ENCODE measurements at places on chromosomes 16 and 17.

GRCh38 chr16:11507350-11507749 lies 79.4 kb downstream of the LITAF start:
- DNase-seq, result no peak

GRCh38 chr16:72977127-72977526 lies 70.8 kb downstream of the ZFHX3 start:
- DNase-seq, result no peak

DNA sequence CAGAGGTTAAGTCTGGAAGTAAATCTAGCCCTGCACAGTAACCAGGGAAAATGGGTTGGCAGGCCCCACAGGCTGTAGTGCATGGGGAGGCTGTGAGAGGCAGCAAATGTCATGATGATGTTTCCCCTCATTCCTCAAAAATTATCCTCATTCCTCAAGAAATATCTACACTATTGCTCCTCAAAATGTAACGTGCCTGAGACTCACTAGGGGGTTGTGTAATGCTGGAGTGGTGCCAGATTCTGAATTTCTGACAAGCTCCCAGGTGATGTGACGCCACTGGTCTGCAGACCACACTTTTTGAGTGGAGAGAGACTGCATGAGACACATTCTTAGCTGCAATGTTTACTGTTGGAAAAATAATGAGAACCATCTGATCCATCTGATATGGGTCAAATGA lies 1.2 kb upstream of the MPP3 start:
- no peak for DNase-seq

DNA sequence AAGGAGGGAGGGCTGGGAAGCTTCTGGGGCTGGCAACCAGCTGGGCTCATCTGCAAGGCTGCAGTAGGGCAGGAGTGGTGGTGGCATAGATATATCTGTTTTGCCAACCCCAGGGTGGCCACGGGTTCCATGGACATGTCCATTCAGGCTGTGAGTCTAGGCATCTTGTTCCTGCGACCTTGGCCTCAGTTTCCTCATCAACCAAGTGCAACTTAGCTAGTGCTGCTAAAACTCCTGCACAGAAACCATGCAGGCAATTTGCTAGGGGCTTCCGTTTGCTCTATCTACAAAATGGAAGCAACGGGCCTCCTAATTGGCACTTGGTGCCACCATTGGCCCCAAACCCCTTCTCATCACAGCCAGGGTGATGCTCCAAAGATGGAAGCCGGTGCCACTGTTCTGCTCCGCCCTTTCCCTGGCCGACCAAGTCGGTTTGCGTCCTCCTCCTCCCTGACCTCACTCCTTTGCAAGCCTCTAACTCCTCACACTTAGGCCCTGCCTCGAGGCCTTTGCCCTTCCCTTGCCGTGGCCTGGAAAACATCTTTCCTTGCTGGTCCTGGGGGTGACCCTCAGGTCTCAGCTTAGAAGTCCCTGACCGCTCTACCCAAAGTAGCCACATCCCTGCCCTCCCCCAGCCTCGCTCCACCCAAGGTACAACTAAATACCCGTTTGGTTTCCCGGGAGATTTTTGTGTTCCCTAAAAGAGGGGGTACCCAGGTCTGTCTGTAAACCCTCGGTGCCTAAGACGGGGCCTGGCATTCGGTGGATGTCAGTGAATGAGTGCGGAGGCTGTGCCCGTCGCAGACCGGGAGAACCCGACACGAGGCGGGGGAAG lies 1.2 kb downstream of the SREBF1 start:
- no peak for DNase-seq

DNA sequence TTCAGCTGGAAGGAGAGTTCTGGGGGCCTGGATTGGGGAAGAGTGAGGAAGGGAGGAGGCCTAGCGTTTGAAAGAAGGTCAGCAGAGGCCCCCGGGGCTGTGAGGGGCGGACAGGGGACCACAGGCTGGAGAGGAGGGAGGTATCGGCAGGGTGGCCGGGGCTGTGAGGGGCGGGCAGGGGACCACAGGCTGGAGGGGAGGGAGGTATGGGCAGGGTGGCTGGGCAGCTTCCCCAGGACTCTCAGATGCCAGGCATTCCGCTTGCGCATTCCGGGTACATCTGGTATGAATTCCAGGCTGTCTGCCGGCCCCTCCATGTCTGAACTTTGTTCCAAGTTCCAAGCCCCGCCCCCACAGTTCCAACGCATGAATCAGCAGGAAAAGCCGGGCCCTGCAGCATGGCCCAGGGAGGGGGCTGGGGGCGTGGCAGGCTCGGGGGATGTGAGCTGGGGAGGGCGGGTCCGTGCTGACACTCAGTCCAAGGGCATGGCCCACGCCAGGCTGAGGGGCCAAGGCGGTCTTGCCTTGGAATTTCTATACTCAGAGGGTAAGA lies 4.3 kb upstream of the TLCD2 start:
- DNase-seq, result no peak

DNA sequence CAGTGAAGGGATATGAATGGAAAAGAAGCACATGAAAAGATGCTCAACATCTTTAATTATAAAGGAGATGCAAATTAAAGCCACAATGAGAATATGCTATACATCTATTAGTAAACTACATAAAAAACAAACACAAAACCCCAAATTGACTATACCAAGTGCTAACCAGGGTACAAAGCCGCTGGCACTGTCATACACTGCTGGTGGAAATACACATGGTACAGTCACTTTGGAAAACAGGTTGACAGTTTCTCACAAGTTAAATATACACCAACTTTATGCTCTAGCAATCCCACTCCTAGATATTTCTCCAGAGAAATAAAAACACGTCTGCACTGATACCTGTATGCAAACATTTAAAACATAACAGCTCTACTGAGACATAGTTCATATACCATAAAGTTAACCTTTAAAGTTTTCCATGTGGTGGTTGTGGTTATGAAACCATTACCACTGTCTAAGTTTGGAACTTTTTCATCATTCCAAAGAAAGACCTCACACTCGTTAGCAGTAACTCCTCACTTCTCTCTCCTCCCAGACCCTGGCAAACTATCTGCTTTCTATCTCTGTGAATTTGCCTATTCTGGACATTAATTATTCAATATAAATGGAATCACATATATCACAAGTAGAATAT lies 42.7 kb downstream of the ADGRG5 start:
- no peak for DNase-seq

DNA sequence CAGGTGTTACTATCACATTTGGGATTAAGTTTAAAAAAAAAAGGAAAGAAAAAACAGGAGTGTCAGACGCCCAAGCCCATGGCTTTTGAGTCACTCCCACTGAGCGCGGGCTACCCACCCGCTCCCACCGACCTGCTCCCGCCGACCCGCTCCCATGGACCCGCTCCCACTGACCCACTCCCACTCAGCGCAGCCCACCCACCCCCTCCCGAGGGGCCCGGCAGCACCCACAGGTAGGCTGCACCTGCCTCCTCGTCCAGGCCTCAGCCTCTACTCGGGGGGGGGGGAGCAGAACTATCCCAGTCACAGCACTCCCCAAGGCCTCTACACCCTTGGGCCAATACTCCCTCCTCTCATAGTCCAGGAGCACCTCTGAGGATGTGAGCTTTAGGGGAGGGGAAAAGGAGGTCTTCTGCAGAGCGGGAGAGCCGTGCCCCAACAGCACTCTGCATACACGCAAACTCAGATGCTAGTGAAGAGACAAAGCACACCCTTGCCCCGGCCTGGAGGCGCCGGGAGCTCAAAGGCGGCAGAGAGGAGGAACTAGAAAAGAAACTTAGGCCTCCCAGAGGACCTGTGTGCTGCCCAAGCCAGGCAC lies 2.9 kb downstream of the CLUH start:
- DNase-seq, result no peak

DNA sequence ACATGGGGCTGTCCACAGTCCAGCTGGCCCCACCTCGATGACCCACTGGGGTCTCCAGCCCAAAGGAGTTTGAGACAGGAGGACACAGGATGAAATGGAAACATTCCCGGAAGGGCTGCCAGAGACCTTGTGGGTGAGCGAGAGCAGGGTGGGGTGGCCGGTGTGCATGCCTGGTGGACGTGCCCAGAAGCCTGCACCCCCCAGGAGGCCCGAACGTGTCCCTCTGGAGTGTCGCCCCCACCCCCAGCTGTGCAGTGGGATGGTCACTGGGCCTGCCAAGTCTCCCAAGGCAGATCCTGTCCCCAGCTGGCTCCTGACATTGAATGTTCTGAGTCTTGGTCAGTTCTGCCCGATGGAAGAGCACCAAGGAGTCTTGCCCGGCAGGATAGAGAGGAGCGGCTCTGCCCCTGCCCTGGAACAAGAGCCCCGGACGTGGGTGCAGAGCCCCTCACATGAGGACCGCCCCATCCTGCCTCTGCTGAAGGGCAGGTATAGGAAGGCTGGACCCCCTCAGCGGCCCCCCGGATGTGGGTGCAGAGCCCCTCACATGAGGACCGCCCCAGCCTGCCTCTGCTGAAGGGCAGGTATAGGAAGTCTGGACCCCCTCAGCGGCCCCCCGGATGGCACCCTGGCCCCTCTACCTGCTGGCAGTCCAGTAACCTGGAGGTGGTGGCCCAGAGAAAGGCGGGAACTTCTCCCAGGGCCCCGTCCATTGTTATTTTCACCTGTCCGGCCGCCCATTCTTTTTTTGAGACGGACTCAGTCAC lies 3.1 kb upstream of the CAPN15 start:
- no peak for DNase-seq

DNA sequence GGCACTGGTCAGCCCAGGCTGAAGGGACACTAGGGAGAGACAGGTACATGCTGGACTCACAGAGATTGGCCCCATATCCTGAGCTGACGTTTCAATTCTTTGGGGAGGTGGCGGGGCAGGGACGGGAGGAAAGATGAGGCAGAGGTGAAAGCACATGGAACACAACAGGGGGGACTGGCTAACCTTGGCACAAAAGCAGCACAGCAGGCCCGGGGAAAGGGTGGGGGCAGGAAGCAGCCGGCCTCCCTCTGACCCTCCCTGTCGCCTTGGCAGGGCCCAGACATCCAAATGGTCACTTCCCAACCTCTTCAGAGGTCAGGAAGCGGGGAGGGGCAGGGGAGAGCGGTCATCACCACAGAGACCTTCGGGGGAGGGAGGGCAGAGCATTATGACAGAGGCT lies 6.6 kb downstream of the VAT1 start:
- no peak for DNase-seq

DNA sequence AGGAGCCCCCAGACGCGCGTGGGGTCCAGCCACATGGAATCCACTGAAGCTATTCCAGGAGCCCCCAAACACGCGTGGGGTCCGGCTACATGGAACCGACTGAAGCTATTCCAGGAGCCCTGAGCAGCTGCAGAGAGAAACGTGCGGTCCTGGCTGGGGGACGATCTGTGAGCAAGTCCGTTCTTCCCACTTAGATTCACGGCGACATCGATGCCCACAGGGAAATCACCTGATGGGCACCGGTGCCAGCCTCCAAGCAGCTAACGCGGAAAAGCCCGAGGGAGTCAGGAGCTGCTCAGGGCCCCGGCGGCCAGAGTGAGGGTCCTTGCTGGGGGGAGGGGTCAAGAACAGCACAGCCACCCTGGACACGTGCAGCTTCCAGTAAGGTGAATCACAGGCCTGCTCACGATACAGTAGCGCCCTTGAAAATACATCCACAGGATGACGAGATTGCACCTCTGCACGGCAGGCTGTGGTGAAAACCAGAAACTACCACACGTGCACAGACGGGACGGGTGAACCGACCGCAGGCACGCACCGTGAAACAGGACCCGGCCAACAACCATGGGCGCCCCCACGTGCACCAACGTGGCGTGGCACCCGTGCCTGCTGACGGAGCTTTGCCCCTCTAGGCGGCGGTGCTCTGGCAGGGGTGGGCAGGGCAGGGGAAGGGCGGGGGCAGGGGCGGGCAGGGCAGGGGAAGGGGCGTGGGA lies 77.7 kb upstream of the GNG13 start:
- DNase-seq, result peak; percentile 13

DNA sequence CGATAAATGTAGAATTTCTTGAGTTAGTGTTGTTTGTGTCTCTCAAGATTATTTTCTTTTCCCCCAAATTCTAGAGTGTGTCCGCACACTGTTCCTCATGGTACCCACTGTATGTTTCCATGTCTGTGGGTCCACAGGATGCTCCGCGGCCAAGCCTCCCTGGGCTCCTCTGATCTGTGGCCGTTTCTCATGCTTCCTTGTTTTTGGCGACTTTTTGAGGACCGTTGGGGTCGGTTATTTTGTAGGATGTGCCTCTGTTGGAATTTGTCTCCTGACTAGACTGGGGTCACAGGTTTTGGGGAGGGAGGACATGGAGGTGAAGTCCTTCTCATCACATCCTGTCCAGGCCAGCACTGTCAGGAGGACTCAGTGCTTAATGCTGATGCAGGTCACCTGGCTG lies 140.0 kb downstream of the LAT start:
- DNase-seq, result no peak

DNA sequence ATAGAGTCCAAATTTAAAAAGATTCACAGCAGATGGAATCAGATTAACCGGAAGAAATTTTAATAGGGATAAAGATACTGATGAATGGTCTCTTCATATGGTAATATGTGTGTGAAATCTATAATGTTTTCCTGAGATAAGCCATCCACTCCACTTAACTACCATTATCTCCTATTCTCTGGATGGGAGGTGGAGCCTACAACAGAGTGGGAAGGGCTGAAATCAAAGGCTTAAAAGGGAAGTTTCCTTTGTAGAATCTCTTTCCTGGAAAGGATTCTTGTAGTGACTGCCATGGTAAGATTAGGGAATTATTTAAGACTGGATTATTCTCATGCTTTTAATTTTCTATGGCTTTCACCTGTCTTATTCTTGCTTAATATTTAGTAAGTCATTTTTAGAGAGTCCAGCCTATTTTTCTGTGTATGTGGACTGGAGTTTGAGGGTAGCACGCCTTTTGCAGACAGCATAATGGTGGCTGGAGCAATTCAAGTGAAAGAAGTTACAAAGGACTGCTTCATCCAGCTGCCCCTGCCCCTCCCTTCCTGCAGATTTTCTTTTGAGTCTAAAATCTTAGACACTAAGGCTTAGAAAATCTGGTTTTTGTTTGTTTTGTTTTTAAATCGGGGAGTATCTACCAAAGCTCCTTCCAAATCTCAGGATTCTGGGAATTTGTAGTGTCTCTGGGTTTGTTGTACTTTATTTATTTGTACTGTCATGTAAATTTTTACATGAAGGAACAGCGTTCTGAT lies 26.5 kb downstream of the KAT7 start:
- DNase-seq, result no peak

GRCh38 chr17:77472468-77473310 lies 331.9 kb downstream of the SEC14L1 start:
- no peak for DNase-seq

- DNase-seq, result no peak
These were observed 9.3 kb upstream of the RNF135 start for GRCh38 chr17:30961209-30962188.

- no peak for DNase-seq
These were observed 105.6 kb downstream of the SEC14L1 start for GRCh38 chr17:77246110-77247047.
